ENCODE measurements at places on chromosomes 6 and 20.

GRCh38 chr6:32084780-32085179, 24.4 kb downstream of the TNXB start:
- no peak for DNase-seq

DNA sequence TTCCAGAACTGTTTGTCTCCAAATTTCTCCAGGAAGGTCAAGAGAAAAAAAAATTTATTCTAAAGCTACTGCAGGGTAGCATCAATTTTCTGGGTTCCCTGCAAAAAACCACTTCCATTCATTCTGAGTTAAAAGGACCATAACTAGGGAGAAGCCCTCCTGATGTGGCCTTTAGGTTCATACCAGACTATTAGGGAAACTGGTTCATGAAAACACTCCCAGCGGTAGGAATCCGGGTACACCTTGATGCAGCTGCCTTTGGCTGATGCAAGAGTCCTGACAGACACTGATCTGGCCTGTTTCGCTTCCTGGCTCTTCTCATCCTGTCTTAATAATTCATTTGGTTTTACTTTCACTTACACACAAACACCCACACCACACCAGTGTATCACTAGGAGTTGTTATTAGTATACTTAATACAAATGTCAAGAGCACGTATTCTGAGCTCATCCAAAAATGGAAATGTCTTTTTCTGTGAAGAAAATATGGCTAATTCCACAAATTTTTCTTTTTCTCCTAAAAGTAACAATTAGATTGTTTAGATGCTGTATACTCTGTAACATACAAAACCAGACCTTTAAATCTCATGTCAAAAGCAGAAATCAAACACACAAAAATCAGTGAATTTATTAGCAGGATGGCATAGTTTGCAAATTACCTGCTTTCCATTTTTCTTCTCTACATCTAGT, 38.4 kb upstream of the ARHGAP18 start:
- DNase-seq, result no peak

DNA sequence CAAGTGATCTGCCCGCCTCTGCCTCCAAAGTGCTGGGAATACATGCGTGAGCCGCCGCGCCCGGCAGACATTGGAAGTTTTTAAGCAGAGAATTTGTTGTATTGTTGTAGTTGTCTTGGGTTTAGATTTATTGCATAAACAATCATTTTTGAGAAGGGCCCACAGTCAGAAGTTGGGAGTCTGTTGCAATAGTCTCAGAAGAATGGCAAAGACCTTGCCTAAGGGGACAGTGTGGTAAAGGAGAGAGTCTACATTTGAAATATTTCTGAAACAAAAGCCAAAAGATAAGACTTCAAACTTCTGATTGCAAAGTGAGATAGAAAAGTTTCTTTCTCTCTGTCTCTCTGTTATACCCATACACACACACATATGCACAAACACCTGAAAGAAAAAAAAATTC, 22.5 kb downstream of the HFE start:
- no peak for DNase-seq

GRCh38 chr6:158708239-158708638, 58.4 kb downstream of the SYTL3 start:
- no peak for DNase-seq

DNA sequence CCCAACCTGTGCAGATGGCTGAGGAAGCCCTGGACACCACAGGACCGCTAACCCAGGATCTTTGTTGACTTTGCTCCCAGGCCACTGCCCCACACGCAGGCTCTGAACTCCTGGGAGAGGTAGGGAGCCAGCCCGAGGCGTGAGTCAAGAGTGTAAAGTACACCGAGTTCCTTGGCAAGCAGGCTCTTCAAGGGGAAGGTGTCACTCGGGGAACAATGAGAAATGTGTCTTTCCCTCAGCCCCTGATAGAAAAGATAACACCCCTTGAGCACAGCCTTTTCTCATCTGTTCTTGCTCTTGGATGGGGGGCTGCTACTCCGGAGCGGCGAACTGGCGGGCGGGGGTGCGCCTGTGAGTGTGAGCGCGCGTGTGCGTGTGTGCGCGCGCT, 472 bp upstream of the EDN3 start:
- DNase-seq, result no peak

DNA sequence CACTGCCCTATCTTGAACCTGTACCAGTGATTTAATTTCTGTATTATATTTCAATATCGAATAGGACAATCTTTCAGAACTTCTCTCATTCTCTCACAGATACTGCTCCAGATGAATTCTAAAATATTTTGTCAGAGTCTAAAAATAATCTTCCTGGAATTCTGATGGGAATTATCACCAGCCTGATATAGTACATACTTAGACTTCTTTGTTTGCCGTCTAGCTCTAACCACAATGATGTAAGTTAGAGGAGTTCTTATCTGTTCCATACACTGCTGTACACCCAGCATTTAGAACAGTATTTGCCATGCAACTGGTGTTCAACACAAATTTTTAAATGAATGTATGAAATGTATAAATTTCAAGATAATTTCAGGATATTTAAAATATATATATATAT, 1.3 kb upstream of the HUS1B start:
- no peak for DNase-seq

Data from stimulated activated CD8-positive, alpha-beta memory T cell treated with anti-CD3 and anti-CD28 coated beads, Interleukin-4, amount 100 ng/mL, for 1 hour (primary cell).